ENCODE measurements at places on chromosomes 2 and 18.

- no peak for DNase-seq
These were observed 11.1 kb upstream of the VPS4B start for GRCh38 chr18:63433334-63433866.

- peak; percentile 53 for DNase-seq
These were observed 634 bp downstream of the SPATS2L start for GRCh38 chr2:200306931-200307723.

- DNase-seq = no peak
These were observed 49.9 kb downstream of the DGKD start for GRCh38 chr2:233404222-233404621.

DNA sequence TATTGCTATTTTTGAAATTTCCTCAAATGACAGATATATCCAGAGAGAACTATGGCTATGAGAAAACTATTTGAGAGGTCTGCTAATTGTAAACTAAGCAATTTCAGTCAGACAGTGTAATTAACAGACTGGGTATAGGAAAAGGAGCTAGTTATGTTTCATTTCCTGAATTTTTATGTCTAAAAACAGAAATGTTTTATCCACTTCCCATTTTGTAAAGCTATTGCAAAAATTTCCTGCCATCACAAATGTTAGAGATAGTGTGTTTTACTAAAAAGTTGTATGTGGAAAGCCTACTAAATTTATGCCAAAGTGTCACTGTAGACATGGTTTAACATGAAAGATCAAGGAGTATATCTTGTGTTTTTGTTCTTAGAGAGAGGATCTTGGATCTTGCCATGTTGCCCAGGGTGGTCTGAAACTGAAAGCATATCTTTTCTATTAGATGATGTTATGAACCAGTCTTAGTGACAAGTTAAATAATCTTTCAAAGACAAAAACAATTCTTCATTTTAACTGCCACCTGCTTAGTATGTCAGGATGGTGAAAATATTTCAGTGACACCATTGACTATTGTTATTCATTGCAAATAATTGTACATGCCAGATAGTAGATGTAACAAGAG is 40.5 kb upstream of the ITPRID2 start:
- no peak for DNase-seq

- peak; percentile 38 for DNase-seq
These were observed 157.8 kb downstream of the SMAD2 start for GRCh38 chr18:47772374-47773248.

GRCh38 chr2:72780477-72780876 is 45.4 kb downstream of the EXOC6B start:
- no peak for DNase-seq

DNA sequence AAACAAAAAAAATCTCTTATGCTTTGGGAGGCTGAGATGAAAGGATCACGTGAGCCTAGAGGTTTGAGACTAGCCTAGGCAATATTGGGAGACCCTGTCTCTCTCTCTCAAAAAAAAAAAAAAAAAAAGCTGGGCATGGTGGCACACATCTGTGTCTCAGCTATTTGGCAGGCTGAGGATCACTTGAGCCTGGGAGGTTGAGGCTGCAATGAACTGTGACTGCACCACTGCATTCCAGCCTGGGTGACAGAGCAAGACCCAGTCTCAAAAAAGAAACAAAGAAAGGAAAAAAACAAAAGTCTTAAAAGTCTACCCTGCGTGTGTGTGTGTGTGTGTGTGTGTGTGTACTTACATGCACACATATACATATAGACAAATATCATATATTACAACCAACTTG is 25.3 kb upstream of the OR6B3 start:
- no peak for DNase-seq

- no peak for DNase-seq
These were observed 118.7 kb downstream of the EPB41L3 start for GRCh38 chr18:5424903-5425664.

DNA sequence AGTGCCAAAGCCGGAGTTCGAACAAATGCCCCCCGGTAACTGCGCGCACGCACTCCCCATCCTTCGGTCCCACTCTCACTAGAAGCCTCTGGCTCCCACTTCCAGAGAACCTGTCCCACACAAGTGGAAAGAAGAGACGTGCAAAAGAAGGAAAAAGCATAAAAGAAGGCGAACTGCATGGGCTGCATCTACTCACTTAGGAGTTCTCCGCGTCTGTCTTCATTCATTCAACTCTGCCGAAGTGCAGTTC is 312 bp downstream of the NR4A2 start:
- no peak for DNase-seq

GRCh38 chr2:45432406-45432805 is 178.7 kb downstream of the SRBD1 start:
- DNase-seq = no peak

GRCh38 chr2:75162259-75162658 is 37.1 kb downstream of the TACR1 start:
- no peak for DNase-seq

- no peak for DNase-seq
These were observed 107.7 kb downstream of the HNMT start for GRCh38 chr2:138071720-138072719.

DNA sequence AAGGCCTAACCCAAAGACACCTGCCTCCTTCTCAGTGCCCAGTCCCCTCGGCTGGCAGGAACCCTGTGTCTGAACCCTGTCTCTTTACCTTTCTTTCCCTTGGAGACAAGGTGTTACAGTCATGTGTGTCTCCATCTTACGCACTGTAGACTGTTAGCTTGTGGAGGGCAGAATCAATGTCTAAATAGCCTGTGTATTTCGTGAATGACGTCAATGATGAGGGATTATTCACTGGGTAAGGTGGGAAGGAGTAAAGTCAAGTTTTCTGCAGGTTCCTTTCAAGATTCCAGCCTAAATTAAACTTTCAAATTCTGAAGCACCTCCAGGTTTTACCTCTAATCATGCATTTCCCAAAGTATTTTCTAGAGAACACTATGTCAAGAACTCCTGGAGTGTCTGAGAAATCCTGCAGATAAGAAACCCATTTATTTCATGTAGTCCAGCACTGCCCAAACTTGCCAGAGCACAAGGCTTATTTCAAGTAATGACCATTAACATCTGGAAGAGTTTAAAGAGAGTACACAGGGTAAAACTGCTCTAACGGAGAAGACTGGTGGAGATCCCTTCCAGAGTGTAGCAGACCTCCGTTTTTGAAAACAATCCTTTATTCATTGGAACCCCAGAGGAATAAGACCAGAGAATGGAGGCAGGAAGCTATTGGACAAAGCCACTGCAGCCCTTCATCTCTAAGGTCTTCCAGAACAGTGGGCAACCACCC is 72.8 kb downstream of the KCNF1 start:
- DNase-seq = no peak

- no peak for DNase-seq
These were observed 30.6 kb downstream of the KCMF1 start for GRCh38 chr2:85001595-85001994.

DNA sequence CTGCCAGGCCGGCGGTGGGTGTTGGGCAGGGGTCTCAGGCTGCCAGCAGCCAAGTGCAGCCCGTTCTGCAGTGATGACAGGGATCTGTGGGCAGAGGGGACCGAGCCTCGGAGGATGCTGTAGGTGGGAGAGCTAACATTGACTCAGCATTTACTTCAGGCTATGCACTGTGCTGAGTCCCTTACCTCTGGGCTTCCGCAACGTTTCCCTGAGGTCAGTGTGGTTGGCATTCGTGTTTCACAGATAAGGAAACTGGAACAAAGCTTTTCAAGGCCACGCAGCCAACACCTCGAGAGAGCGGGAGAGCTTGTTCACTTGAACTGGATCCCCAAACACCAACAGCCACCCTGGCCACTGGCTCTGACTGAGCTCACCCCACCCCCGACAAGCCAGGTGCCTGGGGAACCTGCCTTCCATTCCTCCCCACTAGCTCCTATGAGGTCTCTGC is 839 bp upstream of the GPR148 start:
- no peak for DNase-seq

- no peak for DNase-seq
These were observed 6.3 kb downstream of the COL6A3 start for GRCh38 chr2:237407700-237408099.

- peak; percentile 70 for DNase-seq
These were observed 1.0 kb upstream of the BMPR2 start for GRCh38 chr2:202375033-202375608.

- DNase-seq = no peak
These were observed 91.8 kb downstream of the LOXHD1 start for GRCh38 chr18:46565256-46565655.

- no peak for DNase-seq
These were observed 457 bp upstream of the SP9 start for GRCh38 chr2:174334278-174334715.

DNA sequence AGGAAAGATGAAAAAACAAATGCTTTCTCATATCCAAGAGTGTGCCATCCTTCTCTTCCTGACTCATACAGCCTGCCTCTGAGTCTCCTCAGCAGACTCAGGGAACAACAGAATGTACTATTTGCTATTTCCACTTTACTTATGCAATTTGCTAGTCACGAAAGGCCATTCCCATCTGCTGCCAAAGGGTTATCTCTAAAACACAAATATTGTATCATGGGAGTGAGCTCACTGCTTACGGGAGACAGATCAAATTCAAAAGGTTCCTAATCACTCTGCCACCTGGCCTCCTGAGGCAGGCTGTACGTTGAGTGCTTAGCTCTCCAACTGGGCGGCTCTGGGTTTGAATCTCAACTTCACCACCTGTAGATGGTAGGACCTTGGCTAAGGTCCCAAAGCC is 92.0 kb downstream of the GAREM1 start:
- no peak for DNase-seq

DNA sequence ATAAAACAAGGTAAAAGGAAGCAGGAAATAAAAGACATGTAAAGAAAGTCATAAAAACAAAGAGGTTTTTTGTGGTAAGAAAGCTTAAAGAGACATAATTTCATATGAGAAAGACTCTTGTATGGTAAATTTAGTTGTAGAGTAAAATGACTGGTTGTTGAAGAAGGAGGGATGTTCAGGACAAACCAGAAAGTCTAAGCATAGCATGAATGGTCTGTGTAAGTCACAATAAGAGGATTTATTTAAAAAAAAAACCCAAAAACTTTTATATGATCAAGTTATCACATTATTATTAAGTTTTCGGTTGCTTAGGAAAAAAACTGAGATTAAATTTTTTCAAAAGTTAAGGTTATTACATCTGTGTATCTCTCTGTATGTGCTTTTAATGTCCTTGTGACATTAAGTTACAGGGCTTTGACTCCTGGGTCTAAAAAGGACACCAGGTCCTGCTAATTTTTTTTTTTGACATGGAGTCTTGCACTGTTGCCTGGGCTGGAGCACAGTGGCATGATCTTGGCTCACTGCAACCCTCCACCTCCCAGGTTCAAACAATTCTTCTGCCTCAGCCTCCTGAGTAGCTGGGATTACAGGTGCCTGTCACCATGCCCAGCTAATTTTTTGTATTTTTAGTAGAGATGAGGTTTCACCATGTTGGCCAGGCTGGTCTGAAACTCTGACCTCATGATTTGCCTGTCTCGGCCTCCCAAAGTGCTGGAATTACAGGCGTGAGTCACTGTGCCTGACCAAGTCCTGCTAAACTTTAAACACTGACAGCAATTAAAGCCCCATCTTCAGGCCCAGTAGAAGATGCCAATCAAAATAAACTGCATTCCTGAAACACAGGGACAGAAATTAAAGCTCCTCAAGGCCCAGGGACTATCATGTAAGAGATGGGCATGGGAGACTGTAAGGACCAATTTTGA is 14.2 kb upstream of the OXER1 start:
- DNase-seq = no peak

- DNase-seq = no peak
These were observed 89.3 kb downstream of the LIMS1 start for GRCh38 chr2:108623616-108624015.

DNA sequence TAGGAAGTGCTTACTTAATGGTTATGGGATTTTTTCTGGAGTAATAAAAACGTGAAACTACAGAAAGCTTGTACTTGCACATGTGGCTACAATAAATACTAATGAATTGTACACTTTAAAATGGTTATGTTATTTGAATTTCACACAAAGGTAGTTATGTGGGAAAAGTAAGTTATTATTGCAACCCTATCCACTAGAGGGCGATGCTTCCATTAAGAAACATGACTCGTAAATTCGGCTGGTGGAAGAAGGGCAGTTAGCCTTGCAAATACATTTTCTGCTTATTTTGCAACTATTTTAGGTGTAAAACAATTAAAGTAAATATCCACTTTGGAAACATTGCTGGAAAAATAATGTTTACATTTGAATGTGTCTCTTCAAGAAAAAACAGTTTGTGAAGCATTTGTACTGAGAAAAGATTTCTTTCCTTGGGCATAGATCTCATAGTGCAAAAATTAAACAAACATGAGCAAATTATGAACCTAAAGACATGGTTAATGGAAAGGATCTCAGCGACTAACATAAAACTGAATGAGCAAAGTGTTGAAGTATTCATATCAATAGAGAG is 68.1 kb upstream of the CSRNP3 start:
- DNase-seq = no peak

GRCh38 chr2:204325468-204325867 is 219.8 kb upstream of the PARD3B start:
- no peak for DNase-seq

DNA sequence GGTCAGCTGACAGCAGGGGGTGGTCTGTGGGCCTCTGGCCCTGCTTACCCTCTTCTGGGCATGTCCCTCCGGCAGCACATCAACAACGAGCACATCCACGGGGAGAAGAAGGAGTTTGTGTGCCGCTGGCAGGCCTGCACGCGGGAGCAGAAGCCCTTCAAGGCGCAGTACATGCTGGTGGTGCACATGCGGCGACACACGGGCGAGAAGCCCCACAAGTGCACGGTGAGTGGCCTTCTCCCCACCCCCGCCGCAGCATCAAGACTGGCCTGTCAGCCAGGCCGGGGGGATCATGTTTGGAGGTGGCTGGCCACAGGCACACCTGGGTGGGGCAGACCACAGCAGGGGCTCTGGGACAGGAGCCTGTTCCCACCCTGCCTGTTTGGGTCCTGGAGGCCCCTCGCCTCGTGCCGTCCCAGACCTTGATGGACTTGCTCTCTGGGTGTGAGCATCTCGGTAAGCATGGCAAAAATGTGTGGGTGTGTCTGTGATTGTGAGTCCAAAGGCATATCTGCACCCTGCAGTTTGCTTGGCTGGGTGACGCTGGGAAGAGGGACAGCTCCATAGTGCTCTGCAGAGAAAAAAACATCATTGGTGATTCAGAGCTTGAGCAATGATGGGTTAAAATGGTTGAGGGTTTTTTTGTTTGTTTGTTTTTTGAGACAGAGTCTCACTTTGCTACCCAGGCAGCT is 242.8 kb downstream of the GLI2 start:
- no peak for DNase-seq

DNA sequence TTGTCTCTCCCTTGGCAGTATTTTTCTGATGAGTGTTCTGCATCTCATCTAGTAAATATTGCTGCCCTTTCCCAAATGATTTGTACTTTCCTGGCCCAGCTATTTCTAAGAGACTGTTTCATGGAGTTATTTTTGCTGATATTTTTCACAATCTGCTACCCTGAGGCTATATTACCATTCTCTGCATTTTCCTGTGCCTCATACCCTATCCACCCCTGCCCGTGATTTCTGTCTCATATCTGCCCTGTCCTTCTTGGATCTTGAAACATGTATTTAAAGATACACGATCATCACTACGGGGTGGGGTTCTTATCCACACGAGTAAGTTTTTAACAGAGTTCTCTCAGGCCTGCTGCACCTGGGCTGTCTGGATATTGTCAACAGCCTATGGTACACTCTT is 89.6 kb upstream of the EPAS1 start:
- no peak for DNase-seq

All from left ventricle myocardium inferior (tissue), 1 donor.